Caco-2 (cell line): ENCODE measurements at places on chromosomes 16 and 17.

DNA sequence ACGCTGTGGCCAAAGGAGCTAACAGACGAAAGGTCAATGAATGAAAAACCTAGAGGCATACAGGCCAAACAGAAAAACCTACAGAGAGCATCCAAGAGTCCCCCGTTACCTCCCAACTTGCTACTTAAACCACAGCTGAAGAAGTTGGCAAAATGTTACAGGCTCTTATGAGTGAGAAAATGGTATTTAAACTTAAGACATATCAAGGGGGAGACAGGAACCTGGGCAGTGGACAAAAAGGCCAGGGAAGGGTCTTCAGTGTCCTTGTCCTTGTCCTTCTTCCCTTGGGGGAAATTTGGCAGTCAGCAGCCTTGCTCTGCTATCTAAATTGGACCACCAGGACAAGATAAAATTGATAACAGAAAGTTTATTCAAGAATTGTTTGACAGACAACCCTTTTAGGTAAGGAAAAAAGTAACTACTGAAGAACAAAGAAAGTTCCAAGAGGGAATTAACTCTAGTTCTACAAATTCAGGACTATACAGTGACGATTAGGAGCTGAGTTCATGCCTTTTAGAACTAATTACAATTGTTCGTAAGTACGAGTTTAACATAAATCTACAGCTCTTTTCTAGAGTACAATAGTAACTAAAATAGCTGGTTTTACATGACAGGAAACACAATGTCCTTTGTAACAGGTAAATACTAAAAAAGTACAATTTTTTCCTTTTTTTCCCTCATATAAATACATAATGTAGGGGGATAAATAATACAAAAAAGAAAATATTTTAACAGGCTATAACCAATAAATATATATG is 3.8 kb upstream of the HOXB2 start:
- DNase-seq: no peak

DNA sequence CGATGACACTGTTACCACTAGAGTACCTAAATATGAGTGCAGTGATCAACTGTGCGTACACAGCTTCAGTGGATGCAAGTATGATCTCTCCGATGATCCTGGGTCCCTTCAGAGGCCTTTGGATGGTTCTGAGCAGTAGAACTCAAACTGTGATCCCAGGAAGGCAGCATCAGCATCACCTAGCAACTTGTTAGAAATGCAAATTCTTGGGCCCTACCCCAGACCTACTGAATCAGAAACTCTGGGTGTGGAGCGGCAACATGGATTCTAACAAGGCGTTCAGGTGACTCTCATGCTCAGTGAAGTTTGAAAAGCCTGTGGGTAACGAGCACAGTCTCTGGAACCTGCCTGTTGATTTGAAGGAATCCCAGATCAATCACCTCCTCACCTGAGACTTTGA is 25.4 kb downstream of the TOX3 start:
- no peak for DNase-seq

DNA sequence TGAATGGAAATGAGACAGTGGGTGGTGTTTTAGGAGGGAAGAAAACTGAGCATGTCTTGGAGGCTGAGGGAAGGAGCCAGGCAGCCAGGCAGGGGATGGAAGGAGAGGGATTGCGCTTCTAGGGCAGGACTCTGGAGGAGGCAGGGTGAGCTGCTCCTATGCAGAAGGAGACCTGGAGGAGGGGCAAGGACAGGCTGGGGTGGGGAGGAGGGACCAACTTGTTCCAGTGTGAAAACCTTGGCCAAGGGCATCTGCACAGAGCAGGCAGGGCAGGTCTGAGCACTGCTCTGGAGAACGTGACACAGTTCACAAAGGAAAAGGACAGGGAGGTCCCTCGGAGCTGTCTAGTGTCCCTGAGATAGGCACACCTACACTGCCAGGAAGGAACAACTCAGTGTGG is 5.5 kb downstream of the GALK1 start:
- DNase-seq: no peak

DNA sequence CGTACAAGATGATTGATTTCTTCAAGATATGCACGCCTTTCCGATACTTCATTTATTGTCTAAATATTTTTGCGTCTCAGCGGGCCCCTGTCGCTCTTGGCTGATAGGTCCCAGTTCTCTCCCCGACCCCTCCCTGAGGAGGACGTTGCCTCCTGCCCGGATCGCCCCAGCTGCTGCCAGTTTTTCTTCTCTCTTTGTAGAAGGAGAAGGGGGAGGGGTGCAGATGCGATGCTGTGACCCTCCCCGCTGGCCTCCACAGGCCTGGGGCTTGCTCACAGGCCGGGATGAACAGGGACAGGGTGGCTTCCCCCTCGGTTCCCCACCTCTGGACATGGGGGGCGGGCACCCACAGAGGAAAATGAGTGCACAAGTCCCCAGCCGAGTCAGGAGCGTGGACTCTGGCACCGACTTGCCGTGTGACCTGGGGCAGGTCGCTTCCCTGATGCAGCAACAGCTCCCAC is 53.6 kb upstream of the ZC3H18 start:
- DNase-seq: no peak

- no peak for DNase-seq
Measured at GRCh38 chr16:29641561-29641960, 21.5 kb upstream of the SPN start.

- DNase-seq: no peak
Measured at GRCh38 chr16:50390371-50390771, 21.6 kb upstream of the BRD7 start.

GRCh38 chr16:73480381-73480780 is 432.5 kb upstream of the ZFHX3 start:
- no peak for DNase-seq

GRCh38 chr17:27458524-27458908 is 2.3 kb downstream of the KSR1 start:
- DNase-seq: no peak

GRCh38 chr16:86044241-86044671 is 145.3 kb downstream of the IRF8 start:
- peak; percentile 34 for DNase-seq

- DNase-seq: no peak
Measured at GRCh38 chr16:18932243-18932987, 6.2 kb upstream of the SMG1 start.

GRCh38 chr16:70523743-70524398 is at the start of gene SF3B3:
Gene SF3B3, plus strand, starts transcription at chr16:70523816. Its CDS starts 2,841 bp downstream, at chr16:70526657.
- DNase-seq: peak; percentile 80

- DNase-seq: no peak
Measured at GRCh38 chr16:4280625-4281024, 7.8 kb upstream of the TFAP4 start.

DNA sequence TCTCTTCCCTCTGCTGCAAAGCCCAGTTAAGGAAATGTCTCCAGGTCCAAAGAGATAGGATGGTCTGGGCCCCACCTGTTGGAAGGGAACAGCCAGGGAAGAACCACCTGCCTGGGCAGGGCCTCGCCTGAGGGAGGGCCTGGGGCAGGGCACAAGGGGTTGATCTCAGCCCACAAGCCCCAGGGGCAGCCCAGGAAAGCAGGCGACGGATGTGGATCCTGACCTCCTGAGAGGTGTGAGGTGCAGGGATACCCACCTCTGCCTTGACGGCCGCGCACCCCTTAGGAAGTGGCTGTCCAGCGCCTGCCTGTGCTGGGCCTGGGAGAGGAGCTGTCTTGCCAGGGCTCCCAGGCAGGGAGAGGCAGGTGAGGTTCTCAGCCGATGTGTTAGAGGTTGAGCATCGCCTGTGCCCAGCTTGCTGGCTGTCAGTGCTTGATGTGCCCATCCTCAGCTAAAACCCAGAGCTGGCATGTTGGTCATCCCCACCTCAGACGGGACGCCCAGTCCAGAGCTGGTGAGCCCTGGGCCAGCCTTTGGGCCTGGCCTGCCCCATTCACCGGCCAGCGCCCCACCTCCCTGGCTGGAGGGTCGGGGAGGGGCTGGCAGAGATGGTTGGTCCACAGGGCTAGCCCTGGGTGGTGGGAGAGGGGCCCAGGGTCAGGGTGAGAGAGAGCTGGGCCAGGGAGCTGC is 434 bp downstream of the CEMP1 start:
- no peak for DNase-seq

GRCh38 chr17:39525801-39526506 is 64.7 kb downstream of the CDK12 start:
- DNase-seq: no peak

GRCh38 chr16:86089334-86089900 is 190.5 kb downstream of the IRF8 start:
- peak; percentile 27 for DNase-seq

DNA sequence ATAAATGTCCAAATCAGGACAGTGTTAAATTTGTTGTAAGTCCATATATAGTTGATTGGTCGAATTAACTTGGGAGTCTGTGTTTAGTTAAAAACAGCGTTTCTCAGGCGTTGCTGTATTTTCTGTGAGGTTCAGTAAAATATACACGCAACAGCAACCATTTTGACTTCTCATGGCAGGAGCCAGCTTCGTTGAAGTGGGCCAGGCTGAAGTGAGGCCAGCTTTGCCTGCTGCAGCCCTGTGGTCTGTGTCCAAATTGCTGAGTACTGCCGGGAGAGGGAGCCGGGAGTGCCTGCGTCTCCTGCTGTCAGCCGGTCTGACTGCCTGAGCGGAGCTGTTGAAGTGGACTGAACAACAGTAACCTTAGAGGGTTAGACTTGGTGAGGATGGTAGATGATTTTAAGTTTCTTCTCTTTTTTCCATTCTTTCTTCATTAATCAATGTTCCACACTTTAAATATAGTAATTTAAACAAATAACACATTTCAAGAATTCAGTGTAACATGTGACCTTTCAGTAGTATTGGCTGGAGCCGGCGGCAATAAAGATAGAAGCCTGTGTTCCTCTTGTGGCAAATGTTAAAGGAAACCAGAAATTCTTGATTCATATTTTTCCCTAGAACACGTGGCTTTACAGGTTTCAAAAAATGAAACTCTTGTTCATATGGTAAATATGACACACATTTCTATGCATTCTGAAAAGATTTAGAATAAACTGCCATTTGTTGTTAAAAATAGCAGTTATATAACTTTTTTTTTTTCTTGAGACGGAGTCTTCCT is 37.0 kb upstream of the ZNF750 start:
- peak; percentile 83 for DNase-seq

DNA sequence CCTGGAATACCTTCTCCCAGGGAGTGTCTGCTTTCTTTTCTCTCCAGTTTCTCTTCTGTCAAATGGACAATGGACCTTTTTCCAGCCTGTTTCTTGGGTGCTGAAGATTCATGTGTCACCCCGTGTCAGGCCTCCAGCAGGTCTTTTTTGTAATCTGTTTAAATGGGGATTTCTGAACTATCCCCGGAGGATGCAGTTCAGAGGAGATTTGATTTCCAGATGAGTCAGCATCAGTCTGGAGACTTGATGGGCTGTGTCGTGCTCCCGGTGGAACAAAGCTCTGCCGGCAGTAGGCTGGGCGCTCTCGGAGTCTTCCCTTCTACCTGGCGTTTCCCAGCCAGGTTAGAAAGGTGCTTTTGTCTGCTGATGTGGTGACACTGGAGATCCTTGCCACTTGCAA is 440.6 kb downstream of the HS3ST3B1 start:
- DNase-seq: no peak

DNA sequence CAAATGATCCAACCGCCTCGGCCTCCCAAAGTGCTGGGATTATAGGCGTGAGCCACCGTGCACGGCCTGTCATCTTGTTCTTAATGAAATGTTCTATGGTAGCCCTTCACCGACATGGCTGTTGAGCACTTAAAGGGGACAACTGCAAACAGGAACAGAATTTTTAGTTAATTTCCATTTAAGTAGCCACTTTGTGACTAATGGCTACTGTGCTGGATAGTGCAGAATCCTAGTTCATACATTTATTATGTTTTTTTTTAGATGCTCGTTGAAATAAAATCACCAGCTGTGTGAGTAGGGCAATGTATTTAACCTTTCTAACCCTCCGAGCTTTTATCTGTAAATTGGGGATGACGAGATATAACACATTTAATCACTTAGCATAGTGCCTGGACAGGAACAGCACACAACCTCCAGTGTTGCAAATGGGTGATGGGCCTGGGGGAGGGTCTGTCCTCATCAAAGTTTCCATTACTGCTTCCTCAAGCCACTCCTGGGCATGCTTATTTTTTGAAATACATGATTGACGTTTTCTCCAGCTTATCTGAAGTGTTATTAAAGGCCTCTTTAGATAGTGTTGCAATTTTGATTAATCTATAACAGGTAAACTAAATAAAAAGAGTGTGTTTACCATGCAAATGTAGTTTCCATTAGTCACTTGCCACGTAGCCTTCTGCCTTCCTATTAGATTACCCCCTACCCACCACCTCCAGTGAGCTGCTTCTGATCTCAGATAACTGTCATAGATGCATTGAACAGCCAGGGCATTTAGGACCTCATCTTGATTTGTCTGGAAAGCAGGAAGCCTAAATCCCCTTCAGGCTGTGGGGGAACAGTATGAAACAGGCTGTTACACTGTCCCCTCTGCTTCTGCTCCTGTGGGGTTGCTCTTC is 42.5 kb upstream of the TANC2 start:
- DNase-seq: no peak

GRCh38 chr17:5264893-5265292 is 17.2 kb upstream of the RABEP1 start:
- DNase-seq: no peak
